Stimulated activated naive B cell treated with anti-CD40 and anti-IgM and Interleukin-4, amounts not matched to agents 10 μg/mL and 1 μg/mL and 100 μg/mL, for 72 hours (primary cell): ENCODE measurements at places on chromosomes 6 and 20.
A peak's percentile ranks its signal among the peaks of the same experiment; 100 is the strongest.

- peak; percentile 58 for DNase-seq
These were observed 194.9 kb downstream of the KIF6 start for GRCh38 chr6:39530201-39530759.

DNA sequence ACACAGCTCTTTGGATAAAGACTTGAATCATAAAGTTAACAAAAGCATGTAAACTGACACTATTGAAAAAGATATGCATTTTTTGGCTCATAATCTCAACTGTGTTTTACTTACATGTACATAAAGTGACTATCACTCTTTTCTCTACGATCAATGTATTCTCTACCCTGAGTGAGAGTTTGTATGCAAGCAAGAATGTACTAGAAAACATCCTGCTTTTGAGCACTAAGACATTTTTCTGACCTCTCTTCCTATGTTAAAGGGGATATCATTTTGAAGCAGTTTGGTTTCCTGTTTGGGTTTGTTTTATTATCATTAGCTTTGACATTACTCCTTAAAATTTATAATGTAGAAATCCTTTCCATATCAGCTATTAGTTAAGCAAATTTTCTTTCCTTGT is 910.8 kb downstream of the C6orf118 start:
- no peak for DNase-seq

- DNase-seq, result peak; percentile 86
These were observed 112.0 kb downstream of the HFE start for GRCh38 chr6:26199057-26199772.

GRCh38 chr6:141242957-141243356 is 889.8 kb upstream of the GJE1 start:
- DNase-seq, result no peak

DNA sequence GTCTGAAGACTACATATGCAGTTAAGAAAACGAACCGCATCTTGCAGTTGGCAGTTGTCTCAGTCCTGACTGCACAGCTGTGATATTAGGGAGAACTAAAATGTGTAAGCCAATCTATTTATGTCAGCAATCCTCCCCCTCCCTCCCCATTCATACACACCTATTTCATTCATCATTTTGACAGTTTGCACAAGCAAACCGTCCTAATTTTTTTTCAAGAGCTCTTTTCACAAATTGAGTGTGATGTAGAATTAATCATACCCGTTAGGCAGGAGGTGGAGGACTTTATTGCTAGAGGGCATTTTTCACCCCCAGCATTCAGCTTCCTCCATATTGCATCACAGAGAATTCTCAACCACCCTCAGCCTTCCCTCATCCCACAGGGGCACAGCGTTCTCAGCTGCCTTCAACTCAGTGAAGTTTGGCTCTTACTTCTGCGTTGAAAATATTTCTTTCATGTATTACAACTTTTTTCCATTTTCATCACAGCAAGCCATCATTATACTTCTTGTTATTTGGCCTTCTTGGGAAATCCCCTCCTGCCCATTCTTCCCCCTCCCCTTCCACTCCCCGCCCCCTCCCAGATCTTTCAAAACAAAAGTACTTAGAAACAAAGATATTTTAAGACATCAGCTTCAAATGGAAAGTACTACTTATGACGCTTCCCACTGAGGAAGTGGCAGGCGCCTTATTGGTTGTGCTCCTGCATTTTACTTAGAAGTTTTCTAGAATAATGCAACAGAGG is 37.5 kb downstream of the NOX3 start:
- DNase-seq, result peak; percentile 39

DNA sequence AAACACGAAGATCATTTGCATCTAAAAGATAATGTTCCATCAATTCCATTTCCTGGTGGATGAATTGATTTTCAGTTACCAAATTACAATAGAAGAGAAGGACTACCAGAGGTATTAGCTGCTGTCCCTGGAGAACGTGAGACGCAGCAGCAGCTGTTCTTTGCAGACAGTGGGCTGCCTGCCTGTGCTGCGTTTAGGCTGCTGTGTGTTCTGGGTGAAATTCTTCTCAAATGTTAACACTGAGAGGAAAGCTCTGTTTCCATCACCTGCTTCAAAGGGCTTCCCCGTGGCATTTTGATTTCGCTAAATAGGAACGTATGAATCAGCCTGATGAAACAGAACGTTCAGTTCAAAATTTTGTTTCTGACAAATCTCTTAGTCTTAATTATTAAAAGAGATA is 362.2 kb downstream of the C6orf118 start:
- DNase-seq, result no peak

DNA sequence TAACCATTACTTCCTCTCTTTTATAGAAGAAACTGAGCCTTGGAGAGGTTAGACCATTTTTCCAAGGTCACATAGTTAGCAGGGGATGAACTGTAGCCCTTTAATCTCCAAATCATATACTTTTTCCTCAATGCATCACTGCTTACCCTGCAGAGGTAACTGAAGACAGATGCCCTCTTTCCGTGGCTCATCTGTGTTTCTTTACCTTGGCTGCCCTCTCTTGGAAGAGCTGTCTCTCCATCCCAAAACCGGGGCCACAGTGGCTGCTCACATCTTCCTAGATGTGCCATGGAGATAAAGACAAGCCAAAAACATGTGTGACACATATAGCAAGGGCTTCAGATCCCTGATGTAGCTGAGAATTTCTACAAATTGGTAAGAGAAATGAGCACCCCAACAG is 581 bp upstream of the ALDH8A1 start:
- no peak for DNase-seq

DNA sequence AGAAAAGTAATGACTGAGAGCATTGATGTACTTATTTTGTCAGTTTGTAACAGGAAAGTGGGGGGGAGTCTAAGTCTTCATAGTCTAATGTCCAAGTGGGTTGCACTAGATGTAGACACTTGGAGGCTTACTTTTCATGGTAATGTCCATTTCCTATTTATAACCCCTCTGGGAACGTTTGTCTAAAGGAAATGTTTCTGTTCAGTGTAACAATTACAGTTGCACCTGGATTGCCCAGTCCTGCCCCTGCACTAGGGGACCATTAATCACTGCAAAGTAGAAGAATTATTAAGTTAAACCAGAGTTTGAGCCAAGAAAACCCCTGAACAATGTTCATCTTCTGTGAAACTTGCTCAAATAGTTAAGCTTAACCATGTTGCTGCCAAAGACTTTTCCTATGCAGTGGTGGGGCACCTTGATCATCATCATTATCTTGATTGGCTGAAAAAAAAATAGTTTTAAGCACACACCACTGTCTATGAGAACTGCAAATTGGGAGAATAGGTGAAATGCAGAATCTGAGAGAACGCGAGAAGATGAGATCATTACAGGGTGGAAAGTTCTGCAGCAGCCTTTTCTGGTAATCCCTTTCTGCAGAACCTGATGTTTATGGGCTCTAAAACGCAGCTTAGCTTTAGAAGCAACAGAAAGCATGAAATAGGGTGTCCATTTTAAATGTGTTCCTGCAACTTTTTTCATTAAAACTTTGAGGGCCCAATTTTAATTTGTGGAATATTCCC is 106.0 kb downstream of the ZNF217 start:
- no peak for DNase-seq

DNA sequence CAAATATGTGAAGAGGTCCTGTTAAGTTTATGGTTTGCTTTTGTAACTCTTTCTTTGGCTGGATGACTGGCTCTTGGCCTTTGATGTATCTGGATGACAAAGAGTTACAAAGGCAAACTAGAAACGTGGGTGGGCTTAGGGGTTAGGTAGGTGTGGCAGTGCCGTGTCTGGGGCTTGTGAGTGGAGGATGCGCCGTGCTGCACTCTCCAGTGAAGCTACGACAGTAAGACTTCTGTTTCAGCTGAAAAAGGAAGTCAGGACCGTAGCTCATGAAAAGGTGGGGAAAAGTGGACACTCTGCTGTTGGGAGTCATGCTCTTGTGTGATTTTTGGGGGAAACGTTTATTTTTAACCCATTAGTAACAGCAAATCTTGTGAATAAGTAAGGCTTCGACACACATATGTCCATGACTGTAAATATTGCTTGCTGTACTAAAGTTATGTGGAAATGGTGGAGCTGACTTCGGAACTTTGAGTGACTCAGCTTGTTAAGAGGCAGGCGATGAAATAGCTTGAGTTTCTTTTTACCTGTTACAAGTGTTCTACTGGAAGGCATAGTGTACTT is 45.6 kb downstream of the DUSP22 start:
- DNase-seq, result no peak

DNA sequence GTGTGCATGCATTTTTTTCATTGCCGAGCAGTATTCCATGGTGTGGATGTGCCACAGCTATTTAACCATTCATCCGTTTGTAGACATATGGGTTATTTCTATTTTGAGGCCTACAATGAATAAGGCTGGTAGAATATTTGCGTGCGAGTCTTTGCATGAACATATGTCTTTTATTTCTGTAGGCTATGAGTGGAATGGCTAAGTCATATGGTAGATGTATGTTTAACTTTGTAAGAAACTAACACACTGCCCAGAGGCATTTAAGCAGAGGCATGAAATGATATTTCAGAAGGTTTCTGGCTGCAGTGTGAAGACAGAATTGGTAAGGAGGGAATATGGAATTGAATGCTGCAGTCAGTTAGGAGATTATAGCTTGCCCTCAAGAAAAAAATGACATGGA is 457.4 kb upstream of the CDH4 start:
- no peak for DNase-seq

- no peak for DNase-seq
These were observed 120.4 kb downstream of the SIM1 start for GRCh38 chr6:100344321-100344720.

GRCh38 chr6:47207261-47207660 is 102.4 kb downstream of the TNFRSF21 start:
- DNase-seq, result no peak

- DNase-seq, result no peak
These were observed 329.3 kb upstream of the RNF24 start for GRCh38 chr20:4344670-4345069.

DNA sequence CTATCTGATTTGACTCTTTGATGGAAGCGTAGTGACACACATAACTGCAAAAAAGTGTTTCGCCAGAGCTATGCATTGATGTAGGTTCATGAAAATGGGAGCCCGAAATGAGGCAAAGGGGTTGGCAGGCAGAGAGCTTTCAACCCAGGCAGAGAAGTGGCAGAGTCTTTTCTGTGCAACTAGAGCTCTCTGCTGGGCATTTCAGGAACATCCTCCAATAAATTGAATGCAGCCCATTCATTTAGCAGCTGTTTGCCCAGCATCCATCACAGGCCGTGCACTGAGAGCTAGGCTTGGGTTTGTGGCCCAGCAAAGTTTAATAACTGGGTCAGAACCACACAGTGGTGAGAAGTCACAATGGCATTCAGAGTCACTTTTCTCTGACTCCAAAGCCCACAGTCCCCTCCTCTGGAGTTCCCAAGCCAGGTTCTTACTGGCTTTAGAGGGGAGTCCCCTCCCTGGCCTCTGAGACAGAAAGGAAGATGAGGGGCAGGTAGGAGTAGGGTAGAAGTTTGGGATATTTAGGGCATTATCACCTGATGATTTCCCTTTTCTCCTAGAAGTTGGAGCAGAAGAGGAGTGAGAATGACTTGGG is 31.8 kb upstream of the ELMO2 start:
- no peak for DNase-seq

DNA sequence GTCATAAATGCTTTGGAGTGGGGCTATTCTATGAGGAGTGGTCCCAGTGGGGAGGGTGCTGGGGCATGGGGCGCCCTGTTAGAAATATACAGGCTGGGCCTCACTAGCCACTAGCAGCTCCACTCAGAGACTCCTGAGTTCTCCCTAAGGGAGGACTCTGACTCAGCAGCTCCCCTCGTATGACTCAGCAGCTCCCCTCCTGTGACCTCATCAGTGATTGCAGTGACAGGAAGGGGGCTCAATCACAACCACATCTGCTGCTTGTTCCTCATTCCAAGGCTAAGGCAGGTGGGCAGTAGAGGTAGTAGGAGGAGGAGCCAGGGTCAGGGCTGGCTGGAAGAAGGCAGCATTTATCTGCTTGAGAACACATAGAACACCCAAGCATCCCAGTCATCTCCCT is 73.7 kb downstream of the PRND start:
- DNase-seq, result peak; percentile 39

DNA sequence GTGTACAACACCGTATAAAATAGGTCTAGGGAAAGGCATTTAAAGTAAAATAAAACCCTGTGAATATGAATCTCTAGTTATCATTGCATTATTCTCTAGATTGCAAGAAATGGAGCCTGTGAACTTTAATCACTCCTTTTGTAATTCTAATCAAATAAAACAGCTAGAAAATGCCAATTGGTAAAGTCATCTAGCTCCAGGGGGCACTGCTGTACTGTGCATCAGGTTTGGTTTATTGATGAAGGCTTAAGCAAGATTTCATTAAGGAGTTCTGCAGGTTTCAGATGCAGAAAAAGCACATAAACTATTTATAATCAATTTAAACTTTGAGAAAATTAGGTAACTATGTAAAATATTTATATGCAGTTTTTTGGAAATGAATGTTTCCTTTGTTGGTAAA is 645.0 kb downstream of the PHF3 start:
- DNase-seq, result no peak

DNA sequence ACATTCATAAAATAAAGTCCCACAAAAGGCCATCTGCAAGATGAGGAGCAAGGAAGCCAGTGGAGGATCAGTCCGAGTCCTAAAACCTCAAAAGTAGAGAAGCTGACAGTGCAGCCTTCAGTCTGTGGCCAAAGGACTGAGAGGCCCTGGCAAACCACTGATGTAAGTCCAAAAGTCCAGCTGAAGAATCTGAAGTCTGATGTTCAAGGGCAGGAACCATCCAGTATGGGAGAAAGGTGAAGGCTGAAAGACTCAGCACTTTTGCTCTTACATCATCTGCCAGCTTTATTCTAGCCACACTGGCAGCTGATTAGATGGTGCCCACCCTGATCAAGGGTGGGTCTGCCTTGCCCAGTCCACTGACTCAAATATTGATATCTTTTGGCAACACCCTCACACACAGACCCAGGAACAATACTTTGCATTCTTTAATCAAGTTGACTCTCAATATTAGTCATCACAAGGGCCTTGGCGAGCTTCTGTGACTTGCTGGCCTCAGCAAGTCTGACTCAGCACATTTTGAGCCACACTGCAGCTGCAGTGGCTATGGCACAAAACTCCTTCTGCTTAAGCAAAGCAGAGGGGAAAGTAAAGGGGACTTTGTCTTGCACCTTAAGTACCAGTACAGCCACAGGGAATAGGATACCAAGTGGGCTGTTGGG is 1370.3 kb upstream of the CITED2 start:
- DNase-seq, result no peak

DNA sequence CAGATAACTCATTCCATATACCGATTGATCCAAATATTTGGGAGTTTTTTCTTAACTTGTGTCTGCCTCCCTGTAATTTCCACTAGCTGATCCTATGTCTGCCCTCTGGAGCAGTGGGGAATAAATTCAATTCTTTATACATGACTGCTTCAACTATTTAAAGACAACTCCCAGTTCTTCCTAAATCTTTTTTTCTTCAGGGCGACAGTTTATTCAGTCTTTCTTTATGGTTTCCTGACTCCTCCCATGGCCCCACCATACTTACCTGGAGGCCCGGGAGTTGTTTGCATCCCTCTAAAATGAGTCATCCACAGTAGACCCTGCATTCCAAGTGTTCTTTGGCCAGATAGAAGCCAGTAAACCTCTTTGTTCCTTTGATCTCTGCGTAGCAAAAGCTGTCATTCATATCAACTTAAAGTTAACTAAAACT is 73.6 kb downstream of the LCA5 start:
- DNase-seq, result no peak

GRCh38 chr20:40309731-40310130 is 379.3 kb downstream of the MAFB start:
- DNase-seq, result no peak
